CD4-positive, CD25-positive, alpha-beta regulatory T cell (primary cell): ENCODE measurements at places on chromosomes 11 and 22.

- peak; percentile 40 for DNase-seq
These were observed 31.0 kb downstream of the MCM5 start for GRCh38 chr22:35430897-35431322.

GRCh38 chr22:17228725-17229126 is 9.5 kb upstream of the ADA2 start:
- DNase-seq = no peak

DNA sequence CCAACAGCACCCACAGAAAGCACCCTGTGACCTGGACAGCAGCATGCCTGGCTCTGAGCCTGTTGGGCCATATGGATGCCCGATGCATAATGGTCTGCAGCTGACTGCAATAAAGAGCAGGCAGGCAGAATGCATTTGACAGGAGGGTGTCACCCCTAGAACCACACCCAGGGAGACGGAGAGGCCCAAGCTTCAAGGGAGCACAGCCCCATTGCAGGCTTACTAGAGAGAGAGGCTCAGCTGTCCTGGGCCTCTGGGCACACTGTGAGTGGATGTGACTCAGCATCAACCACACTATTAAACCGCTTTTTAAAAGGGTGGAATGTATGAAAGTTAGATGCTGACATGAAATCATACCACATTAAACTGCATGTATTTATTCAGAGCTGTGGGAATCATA is 365.3 kb downstream of the CTTN start:
- no peak for DNase-seq

DNA sequence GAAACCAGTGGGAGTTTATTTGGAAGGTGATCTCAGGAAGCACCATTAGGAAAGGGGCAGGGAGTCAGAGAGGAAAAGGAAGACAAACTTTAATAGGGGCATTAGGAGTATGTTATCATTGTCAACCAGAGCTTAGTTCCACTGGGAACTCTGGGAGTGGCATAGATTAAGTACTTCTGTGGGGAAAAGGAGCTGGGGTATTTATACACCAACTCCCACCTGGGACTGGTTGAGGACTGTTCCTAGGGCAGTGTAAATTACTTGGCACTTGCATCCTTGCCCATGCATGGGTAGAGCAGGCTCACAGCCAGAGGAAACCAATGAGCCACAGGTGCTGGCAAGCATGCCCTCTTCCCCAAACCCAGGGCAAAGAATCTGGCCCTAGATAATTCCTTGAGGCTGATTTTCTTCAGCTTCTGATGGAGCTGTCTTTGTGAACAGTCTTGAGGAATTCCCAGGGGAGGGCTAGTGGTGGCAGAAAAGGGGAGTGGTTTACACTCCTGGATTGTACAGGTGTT is 541.2 kb downstream of the MIAT start:
- DNase-seq = no peak

DNA sequence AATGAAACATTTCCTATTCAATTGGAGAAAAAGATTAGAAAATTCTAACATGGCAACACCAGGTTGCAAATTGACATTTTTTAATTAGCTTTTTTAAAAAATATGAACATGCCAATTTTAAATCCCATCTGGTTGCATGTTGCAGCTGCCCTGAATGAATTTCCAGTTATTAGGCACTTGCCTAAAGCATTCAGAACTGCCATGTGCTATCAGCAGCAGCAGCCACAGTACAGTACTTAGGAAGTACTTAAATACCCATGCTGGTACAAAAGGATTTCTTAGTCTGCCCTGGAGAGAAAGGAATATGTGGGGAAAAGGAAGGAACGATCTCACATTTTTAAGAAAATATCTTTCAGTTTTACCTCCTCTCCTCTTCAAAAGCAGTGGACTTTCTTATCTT is 46.2 kb downstream of the FAM168A start:
- DNase-seq = no peak

DNA sequence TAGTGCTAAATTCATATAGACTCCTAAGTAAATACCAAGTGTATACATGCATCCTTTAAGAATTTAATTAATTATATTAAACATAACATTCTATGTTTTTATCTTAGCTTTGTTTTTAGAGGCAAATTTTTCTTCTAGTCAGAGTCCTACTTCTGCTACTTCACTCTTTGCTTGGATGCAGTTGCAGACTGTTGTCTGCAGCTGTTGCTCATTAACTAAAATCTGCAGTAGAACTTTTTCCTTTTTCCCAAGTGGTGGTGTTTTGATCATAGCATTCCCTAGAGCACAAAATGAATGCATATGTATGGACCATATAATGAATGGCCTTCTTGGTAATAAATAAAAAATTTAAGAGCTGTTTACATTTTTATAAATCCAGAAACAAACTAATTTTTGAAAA is 198.3 kb downstream of the CASP12 start:
- no peak for DNase-seq

DNA sequence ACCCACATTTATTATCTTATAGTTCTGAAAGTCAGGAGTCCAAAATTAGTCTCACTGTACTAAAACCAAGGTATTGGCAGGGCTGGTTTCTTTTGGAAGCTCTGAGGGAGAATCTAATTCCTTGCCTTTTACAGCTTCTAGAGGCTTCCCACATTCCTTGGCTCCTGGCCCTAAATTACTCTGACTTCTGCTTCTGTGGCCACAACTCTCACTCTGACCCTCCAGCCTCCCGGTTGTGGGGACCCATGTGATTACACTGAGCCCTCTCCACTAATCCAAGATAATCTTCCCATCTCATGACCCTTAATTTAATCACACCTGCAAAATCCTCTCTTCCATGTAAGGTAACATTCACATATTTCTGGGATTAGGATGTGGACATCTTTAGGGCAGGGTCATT is 110.9 kb downstream of the ARL14EP start:
- no peak for DNase-seq

DNA sequence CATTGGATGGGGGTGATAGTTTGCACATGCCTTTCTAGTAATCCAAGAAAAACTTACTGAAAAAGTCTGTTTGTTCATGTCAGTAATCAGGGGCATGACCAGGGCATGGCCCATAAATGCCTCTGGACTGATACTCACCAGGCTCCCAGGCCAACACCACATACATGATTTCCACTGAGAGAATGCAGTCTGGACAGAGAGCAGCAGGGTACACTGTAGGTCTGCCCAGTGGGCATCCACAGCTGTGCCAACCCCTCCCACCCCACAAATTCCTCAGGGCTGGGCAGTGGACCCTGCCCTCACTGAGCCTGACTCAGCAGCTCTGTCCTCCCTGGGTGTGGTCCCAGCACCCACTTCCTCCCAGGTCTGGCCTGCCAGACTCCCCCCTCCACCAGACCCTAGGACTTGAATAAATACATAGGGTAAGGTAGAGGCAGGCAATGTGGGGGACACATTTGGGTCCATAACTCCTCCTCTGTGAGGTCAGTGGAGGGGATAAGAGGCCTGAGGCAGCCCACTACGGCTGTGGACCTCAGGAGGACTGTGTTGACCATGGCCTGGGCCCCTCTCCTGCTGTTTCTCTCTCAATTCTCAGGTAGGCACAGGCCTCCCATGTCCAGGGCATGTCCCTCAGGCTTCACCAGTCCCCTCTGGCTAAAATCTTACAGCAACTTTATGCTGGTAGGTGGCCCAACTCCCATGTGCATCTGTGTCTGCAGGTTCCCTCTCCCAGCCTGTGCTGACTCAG is 92.2 kb upstream of the TOP3B start:
- DNase-seq = no peak

DNA sequence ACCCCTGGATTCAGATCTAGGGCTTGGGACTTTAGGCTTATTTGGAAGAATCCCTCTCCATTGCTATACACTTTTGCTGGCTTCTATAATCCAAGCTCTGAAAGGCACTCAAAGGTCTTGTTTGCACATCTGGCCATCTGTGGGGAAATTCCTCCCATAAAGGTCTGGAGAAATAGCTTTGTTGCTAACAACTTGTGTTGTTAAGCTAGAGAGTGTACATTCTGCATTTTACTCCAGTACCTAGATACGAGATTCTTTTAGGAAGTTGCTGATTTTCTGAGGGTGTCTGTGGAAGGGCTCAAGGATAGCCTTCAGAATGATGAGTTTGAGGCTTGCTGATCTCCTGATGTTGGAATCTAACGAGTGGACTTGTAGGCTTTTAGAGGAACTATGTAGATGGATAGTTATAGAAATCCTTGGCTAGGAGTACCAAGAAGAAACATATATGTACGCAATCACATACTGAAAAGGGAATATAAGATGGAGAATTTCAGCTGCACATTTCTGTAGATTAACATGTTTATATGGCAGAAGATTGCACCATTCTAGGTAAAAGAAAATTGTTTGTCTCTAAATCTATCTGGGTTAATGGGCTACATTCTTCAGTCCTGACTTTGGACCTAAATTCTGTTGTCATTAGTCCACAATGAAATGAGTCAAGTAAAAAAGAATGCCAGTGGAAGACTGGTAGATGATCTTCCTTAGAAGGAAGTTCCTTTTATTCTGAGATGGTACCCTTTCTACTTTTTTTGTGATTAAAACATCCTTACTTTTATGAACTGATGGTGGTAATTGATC is 51.0 kb downstream of the UBASH3B start:
- DNase-seq = no peak

DNA sequence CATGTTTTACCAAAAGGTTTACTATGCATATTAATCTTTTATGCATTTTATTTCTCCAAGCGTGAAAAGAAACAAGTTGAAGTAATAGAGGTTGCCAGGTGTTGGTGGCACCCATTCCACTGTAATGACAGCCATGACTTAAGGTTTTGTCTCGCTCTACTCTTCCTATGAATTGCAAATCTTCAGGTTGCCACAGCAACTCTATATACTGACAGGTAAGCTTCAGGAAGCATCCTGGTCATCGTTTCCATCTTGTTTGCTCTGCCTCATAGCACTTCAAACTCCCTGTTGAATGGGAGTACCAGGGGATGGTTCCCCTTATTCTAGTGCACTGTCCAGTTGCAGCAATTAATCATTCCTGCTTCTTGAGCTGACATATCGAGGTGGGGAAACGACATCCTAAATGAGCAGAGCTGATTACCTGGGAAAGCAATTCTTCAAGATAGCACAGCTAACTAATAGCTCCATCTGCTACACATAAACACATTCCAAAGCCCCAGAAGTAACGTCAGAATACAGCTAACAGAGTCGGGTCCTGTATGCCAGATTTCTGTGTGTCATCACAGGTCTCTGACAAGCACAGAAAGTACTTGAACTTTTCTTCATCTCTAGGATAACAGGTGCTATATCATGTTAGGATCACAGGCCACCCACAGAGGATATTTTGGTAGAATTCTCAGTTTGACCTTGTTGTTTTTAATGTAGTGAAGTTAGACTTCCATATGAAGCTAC is 80.3 kb downstream of the CADM1 start:
- DNase-seq = no peak

DNA sequence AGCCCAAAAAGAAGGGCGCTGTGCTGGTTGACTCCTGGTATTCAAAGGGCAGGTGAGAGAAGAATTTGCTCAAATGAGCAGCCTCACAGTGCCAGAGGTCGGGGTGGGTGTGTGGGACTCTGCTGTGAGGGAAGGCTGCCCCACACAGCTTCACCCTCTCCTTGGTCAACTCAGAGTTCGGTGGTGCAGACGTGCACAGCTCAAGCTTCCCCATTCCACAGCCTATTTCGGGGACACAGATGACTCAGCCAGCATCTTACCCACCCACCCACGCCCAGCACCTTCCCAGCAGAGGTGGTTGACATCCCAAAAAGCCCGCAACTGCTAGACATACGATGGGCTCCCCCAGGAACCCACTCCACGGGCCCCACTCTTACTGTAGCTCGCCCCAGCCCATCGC is 46.5 kb upstream of the CCND1 start:
- DNase-seq = no peak

- DNase-seq = peak; percentile 56
These were observed 15.7 kb upstream of the IL10RA start for GRCh38 chr11:117970400-117971024.

DNA sequence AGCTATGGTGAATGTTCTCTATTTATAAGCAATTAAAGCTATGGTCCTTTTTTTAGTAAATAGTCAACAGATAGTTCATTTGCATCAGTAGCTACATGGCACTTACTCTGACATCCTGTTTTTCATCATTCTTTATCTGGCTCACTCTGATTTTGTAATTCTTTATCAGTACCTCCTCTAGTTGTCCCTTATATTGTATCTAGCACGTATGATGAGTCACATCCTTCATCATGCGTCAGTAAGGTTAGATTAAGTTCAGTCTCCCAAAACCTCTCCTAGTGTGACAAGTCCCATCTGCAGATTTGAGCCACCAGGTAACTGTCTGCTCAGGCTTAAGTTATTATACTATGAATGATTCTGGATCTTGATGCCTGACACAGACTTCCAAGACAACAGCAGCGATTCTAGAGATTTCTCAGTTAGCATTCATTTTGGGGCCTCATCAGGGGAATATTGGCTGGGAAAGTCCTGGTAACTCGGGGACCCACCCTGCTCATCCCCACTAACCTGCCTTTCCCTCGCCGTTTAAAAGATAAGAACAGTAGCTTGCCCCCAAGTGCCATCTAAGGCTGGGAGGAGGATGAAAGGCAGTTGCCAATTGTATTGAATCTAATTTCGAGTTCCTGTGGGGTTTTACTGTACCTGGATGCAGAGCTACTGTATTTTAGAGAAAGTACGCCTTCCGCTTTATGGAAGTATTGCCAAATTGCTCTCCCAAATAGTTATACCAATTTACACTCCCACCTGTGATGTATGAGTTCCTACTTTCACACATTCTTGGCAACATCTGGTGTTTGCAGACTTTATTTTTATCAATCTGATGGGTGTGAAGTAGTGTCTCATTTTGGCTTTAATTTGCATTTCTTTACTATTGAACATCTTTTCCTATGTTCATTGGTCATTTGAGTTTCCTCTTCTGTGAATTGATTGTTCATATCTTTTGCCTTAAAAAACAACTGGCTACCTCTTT is 55.9 kb downstream of the ZC3H12C start:
- DNase-seq = peak; percentile 18

GRCh38 chr11:19728436-19728835 is 15.8 kb downstream of the NAV2 start:
- no peak for DNase-seq

DNA sequence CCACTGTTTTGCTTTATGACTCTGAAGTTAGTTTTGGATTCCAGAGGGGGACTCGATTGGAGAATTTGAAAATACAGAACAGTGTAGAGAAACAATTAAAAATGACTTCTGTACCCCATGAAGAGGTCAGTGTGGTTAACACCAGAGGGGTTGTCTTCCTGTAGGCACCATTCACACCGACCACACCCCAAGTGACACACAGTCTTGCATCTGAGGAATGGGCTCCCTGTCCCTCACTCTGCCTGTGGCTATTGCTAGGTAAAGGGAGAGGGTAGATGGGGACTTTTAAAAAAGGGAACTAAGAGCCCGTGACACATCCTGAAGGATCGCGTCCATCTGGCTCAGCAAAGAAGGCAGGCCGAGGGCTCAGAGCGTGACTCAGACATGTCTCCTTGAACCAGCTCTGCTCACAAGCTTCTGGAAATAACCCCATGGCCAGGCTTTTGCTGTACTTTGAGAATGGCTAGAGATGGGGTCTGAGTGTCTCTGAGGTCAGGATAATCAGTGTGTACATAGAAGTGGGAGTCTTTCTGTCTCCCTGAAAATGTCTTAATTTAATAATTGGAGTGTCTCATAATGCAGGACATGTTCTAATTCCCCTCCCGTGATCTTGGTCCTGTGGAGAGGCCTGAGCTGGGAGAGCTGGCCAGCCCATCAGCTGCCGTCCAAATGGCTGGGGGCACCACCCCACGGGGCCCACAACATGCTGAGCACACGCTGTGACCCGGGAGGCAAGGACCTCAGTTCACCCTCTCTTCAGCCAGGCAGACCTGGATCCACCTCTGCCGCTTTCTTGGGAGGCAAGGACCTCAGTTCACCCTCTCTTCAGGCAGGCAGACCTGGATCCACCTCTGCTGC is 39.3 kb downstream of the SGSM1 start:
- no peak for DNase-seq

GRCh38 chr22:20155330-20156041 is 4.6 kb upstream of the CCDC188 start:
- peak; percentile 43 for DNase-seq

GRCh38 chr11:116960930-116961329 is 123.5 kb upstream of the APOA1 start:
- DNase-seq = no peak
